ENCODE measurements at places on chromosomes 4 and X.

DNA sequence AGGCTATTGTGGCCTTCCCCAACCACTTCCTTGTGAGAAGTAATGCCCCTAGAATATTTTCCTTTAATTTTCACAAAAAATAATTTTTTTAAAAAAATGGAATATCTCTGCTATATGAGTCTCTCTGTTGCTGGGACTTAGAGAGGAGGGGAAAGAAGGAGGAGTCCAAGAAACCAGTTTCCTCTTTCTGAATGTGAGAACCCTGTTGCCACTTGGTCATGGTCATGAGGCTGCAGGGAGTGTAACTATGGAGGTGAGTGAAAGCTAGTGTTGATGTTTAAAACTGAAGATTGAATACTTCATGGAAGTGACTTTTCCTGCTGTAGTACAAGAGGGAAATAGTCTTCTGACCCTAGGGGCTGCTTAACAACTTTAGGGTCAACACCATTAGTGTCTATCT lies 20.4 kb downstream of the KIAA1210 start:
- no peak for DNase-seq

GRCh38 chr4:77734928-77735327 lies 84.2 kb downstream of the CNOT6L start:
- DNase-seq: peak; percentile 76

DNA sequence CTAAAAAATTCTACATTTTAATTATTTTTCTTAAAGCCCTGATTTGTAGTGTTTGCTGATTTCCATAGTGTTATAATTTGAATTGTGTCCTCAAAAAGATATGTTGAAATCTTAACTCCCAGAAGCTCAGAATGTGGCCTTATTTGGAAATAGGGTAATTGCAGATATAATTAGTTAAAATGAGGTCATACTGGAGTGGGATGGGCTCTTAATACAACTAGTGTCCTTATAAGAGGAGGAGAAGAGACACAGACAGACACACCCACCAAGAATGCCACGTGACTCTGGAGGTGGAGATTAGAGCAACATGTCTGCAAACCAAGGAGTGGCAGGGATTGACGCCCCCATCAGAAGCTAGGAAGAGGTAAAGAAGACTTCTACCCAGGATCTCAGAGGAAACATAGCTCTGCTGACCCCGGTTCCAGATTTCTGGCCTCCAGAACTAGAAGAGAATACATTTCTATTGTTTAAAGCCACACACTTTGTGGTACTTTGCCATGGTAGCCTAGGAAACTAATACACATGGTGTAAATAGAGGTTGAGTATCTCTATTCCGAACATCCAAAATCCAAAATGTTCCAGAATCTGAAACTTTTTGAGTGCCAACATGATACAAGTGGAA lies 70.5 kb upstream of the IRF2 start:
- DNase-seq: no peak

DNA sequence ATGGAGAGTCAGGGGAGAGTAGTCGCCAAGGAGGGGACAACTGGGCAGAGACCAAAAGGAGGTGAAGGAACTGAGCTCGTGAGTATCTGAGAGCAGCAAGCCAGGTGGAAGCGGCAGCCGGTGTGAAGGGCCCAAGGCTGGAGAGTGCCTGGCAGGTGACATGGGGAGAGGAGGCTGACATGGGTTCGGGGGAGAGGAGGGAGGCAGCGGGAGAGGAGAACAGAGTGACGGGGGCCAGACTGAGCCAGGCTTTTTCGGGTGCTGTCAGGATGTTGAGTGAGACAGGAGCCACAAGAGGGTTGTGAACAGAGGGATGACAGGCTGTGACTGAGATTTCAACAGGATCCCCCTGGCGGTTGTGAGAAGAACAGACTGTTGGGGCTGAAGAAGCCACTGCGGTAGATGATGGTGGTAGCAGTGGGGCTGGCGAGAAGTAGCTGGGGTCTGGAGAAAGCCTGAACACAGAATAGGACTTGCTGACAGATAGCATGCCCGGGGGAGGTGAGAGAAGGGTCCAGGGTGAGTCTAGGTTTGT lies 5.7 kb downstream of the ELK1 start:
- no peak for DNase-seq

- DNase-seq: no peak
These were observed 87.4 kb upstream of the ETNPPL start for GRCh38 chr4:108850219-108850649.

- DNase-seq: no peak
These were observed 85.1 kb downstream of the SORBS2 start for GRCh38 chr4:185726931-185727330.
